Occipital lobe (tissue), 3 donors: ENCODE measurements at places on chromosomes 5 and 9. TPM values are rescaled to one million over a fixed set of nuclear protein-coding genes. Genes with fewer than 3 reads are reported as not detected.

DNA sequence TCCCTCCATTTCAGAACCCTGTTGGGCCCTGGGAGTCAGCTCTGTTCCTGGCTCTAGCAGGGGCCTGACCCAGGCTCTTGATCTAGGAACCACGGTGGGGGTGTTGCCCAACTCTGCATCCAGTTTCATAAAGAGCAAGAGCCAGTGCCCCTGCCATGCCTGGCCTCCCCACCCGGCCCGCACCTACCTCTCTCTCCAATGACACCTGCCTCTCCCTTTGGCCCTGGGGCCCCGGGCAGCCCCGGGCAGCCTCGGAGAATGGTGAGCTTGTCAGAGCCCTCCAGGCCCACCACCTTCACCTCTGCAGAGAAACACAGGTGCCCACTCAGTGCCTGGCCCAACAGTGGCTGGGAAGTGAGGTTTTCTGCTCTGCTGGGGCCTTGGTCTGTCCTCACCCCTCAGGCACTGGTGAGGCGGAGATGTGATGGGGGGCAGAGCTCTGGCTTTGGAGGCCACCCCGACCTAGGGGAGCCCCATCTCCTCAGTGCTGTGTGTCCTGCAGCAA is 1.5 kb downstream of the FCN1 start:
- no peak for DNase-seq

DNA sequence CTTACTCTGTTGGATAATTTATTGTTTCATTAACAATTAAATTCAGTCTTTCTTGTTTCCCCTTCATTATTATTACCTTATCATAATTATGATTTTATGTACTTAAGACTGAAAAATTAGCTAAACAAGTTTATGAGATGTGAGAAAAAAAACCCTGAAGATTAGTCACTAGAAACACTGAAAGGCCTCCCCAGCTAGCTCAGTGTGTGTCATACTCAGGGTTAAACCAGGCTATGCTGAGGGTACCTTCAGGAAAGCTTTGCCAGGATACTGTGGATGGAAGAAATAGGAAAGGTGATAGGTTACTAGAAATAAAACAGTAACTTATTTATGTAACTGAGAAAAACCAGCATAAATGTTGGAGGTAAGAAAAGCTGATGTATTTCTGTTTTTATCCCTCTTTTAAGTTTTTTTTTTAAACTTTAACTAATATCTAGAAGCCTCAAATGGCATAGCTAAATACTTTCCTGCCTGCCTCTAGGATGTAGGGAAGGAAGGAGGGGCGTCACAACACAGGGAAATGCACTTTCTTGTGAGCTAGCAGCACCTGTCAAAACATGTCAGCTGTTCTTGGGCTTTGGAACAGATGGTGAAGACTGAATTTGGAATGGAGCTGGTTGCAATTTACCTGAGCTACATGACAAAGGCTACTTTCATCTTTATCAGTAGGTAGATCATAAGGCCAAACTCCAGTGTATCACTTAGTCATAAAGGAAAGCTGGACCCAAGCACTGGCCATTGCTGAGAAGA is 24.2 kb downstream of the NMRK1 start:
- DNase-seq = no peak

- DNase-seq = no peak
Measured at GRCh38 chr5:141919218-141920119, 4.2 kb upstream of the DELE1 start.

DNA sequence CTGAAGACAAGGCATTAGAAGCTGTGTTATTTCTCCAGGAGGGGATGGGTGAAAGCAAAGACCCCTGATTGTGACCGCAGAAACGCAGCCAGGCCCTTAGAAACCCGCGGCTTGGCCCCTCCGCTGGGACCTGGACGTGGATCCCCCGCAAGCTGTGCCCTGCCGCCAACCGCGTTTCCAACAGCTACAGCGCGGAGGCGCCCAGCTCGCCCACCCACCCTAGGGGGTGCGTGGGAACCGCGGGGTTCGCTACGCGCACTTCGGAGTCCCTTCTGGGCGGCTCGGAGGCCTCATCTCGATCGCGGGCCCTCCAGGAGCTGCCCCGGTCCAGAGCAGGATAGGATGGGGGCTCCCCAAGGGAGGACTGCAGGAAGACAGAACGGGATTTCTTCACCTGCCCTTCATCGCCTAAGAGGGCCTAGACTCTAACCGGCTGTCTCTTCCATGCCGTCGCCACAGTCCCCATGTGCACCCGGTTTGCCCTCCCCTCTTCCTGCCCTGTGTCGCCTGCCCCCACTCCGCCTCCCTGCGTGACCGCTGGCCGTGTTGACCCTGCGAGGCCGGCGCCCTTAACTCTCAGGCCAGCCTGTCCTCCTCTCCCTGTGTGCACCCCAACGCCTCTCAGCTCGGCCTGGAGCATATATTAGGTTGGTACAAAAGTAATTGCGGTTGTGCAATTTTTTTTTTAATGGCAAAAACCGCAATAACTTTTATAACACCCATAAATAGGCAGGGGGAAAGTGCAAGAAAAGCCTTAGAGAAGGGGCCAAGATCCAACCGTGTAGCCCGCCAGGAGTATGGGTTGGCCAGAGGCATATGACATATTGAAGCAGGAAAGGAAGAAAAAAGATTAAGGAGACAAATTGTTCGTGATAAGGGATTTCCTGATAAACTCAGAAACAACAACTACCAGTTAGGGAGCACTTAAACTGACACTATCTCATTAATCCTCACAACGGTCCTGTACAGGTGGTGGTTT is 68.1 kb upstream of the FREM1 start:
- DNase-seq = no peak

DNA sequence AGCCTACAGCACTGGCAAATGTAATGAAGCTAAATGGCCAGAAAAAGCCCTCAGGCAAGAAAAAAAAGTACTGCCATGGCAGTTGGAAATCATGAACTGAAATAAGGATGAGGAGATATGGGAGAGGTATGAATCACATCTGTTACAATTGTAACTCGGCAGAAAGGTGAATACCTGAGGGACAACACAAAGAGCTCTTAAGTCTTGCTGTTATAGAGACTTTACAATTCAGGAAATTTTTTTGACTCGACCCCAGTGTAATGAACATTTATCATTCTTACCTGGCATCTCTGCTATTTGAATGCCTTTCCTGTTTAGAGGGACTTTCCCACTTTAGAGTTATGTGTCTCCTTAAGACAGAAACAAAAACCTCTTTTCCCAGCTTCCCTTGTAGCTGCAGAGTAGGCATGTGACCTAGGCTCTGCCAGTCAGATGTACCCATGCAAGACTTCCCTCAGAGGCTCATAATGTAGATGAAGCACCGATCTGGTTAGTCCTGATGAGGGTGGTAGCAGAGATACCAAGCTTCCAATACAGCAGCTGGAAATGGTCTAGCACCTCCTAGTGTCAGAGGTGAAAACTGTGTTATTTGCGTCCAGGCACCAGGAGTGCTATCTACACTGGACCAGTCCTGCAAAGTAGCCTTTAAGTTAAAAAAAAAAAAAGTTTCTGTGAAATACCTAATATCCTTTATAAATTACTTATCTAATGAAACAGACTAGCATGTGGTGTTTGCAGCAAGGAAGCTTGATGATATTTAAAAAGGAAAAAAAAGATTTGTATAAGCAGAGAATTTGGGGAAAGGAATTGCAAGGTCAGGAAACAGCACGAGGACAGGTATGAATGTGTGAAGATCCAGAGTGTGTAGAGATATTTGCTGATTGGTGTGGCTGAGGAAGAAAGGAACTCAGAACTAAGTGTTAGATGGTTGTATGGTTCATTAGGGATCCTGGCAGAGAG is 146.9 kb upstream of the SLC1A3 start:
- DNase-seq = no peak

Gene ZNF622
- 25.9 TPM for total RNA-seq

- DNase-seq = no peak
Measured at GRCh38 chr5:159764283-159765134, 151.8 kb upstream of the ADRA1B start.

Gene PRSS3
- total RNA-seq = not detected

Gene CNTLN
- total RNA-seq = 16.5 TPM

GRCh38 chr5:125323613-125324012 is 577.2 kb upstream of the ZNF608 start:
- no peak for DNase-seq

GRCh38 chr5:133675376-133676154 is 63.2 kb upstream of the FSTL4 start:
- DNase-seq = no peak

DNA sequence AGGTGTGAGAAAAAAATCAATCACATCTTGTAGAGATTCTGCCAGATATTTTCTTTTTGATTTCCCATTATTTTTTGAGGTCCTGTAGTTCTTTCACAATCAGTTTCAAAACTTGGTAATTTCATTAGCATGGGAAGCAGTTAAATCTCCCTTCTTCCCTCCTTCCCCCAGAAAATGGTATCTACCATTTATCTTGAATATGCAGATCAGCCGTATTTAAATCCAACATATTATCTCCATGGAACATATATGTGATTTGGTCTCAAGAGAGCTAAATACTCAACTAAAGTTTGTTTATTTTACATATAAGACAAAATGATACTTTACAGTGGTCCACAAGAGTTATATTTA is 1034.8 kb downstream of the CDH12 start:
- DNase-seq = no peak

GRCh38 chr5:156327296-156327695 is 332 bp downstream of the SGCD start:
- no peak for DNase-seq

- DNase-seq = no peak
Measured at GRCh38 chr5:77407152-77407551, 85.0 kb downstream of the WDR41 start.

DNA sequence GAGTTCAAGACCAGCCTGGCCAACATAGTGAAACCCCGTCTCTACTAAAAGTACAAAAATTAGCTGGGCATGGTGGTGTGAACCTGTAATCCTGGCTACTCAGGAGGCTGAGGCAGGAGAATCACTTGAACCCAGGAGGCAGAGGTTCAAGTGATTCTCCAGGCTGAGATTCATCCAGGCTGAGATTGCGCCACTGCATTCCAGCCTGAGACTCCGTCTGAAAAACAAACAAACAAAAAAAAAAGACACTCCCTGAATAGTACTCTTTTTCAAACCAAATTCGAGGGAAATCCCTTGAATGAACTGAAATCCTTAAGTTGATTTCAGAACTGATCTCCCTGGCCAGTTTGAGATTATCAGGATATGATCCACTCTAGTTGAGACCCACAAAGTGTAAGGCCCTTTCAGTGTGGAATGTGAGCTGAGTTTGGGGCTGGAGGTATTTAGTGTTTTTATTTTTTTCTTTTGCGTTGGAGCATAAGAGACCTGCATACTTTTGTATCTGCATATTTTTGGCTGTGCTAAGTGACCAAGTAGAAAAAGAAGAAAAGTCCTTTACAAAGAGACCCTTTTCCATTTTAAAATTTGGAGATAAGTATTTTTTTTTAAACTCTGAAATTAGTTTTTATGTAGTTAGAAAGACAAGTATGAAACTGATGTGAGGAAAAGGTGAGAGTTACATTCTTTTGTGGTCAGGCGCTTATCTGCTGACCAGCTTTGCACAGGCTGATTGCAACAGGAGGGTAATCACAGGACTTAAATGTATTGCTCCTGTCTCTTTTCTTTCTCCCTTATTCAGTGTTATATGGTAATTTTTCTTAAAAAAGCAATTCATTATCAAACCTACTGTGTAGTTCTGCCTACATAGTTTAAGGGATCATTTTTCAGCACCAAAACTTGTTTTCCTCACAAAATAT is 42.9 kb downstream of the TMEFF1 start:
- DNase-seq = no peak

Gene SLC36A2
- total RNA-seq = not detected

Gene MLANA
- total RNA-seq = not detected

DNA sequence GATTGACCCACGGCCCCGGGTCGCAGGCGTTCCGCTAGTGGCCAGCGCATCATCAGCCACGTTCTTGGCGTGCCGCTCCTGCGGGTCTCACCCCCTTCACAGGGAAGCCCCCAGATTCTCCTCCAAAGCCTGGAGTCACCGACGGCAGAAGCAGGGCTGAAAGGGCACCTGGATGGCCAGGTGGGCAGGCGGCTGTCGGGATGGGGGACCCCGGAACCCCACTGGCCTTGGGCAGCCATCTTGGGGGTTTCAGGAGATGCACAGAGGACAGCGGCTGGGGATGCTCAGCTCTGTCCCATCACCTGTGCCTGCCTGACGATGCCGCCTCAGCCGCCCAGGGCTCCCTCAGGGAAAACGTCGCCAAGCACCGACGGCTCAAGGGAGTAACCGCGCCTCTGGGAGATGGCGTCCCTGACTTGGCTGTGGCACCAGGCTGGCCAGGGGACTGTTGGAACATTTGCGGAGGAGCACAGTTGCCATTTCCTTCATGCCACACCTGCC is 14.1 kb upstream of the SLC9A3 start:
- DNase-seq = no peak

- DNase-seq = no peak
Measured at GRCh38 chr9:101668421-101668820, 70.0 kb downstream of the GRIN3A start.

GRCh38 chr9:72977670-72978069 is 24.8 kb upstream of the ALDH1A1 start:
- peak; percentile 3 for DNase-seq

GRCh38 chr9:69062195-69062594 is 26.6 kb downstream of the FXN start:
- DNase-seq = no peak

GRCh38 chr5:132023258-132024116 is 12.0 kb upstream of the ACSL6 start:
- DNase-seq = no peak

DNA sequence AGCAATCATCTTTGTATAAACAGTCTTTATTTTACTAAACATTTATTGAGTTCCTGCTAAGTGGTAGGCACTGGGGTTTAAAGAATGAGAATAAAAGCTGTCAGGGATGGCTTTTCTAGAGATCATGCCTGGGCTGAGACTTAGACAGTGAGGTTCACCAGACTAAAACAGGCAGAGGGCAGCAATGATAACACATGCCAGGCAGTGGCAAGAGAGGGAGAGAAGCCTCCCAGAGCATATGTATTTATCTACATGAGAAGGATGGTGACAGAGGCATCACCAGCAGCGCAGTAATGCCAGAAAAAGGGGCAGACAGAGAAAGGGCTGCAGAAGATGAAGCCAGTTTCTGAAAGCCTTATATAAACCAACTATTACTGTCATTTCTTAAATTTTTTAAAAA is 121.0 kb upstream of the CCDC180 start:
- DNase-seq = no peak

Gene COL15A1
- total RNA-seq = 12.5 TPM

GRCh38 chr5:53884844-53885243 is 324.4 kb downstream of the NDUFS4 start:
- DNase-seq = no peak

Gene HTR4
- total RNA-seq = 0.16 TPM

DNA sequence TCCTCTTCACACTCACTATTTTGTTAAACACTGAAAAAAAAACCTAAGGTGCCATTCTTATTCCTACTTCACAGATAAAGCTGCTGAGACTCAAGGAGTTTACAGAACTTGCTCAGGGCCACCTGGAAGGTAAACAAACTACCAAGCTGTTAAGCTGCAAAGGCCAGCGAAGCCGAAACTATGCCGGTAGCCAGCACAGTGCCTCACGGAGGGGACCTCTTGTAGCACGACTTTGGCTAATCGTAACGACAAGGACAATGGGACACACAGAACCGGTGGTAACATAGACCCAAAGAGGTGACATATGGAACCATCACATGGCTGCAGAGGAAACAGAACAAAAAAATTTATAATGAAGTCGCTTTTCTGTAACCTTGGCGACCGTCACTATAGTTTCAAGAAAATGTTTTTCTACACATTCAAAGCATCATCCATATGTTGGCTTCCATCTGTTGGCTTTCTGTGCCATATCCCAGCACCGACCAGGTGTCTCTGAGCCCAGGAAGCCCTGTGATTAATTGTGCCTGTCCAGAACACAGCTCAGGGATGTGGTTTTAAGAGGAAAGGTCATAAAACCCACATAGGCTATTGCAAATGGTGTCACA is 60.3 kb downstream of the S1PR3 start:
- no peak for DNase-seq

GRCh38 chr5:36679221-36679989 is 73.0 kb downstream of the SLC1A3 start:
- DNase-seq = no peak
